ENCODE measurements at places on chromosomes 6 and 20.

GRCh38 chr6:5213836-5214235 is 46.9 kb downstream of the LYRM4 start:
- DNase-seq = peak; percentile 27

GRCh38 chr20:56582542-56582941 is 46.6 kb upstream of the TFAP2C start:
- no peak for DNase-seq

DNA sequence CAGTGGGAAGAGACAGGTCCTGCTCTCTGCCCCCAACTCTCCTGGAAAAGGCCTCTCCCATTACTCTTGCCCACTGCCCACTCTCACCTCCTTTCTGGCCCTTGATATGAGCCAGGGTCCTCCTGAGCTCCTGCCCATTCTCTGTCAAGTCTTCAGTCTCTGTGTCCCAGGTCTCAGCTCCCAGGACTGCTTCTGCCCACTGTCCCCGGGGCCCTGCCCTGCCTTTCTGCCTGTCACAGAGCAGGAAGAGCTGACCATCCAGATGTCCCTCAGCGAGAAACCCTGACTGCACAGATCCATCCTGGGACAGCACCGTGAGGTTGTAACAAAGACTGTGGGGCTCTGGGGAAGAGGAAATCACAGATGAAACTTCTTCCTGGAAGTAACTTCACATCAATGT is 22.2 kb downstream of the HLA-F start:
- DNase-seq = no peak

GRCh38 chr6:51182827-51183226 is 364.2 kb downstream of the TFAP2B start:
- no peak for DNase-seq

GRCh38 chr6:168662301-168662936 is 221.4 kb downstream of the SMOC2 start:
- DNase-seq = no peak

- no peak for DNase-seq
Measured at GRCh38 chr6:154891901-154892300, 103.2 kb upstream of the TIAM2 start.

DNA sequence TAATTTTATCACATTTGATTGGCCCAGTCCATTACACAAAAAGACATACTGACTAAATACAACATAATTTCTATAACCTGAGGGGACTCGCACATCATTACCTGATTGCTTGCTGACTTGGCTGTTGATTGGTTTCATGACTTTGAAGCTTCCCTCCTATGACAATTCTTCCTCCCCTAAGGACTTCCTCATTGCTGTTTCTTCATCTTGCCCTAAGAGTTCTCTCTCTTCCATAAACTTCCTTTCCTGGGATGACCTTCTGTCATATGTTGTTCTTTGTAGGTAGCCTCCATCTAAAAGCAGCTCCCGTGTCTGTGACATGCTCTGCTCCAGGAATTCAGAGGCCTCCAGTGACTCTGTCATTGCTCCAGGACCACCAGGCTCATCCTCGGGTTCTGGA is 22.6 kb downstream of the RSPH3 start:
- no peak for DNase-seq

DNA sequence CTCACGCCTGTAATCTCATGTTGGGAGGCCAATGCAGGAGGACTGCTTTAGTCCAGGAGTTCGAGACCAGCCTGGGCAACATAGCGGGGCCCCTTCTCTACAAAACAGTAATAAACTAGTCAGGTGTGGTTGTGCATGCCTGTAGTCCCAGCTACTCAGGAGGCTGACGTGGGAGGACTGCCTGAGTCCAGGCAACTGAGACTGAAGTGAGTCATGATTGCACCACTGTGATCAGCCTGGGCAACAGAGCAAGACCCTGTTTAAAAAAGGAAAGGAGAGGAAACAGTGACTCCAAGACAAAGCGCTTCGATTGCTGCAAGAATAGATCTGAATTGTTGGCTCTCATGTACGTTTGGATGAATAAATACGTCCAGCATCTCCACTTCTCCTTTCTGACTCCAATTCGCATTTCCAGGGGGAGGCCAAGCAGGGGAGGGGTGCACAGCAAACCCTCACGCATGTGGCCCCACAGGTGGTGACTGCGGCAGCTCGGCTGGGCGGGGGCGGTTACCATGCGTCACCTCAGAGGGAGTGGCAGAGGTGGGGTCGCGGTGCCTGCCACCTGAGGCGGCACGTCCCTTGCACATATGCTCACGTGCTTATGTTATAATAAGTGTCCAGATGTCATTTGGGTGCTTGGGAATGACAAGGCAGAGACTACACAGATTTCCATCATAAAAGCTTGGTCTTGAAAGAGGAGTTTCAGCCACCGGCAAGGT is 95.1 kb upstream of the MPC1 start:
- no peak for DNase-seq

DNA sequence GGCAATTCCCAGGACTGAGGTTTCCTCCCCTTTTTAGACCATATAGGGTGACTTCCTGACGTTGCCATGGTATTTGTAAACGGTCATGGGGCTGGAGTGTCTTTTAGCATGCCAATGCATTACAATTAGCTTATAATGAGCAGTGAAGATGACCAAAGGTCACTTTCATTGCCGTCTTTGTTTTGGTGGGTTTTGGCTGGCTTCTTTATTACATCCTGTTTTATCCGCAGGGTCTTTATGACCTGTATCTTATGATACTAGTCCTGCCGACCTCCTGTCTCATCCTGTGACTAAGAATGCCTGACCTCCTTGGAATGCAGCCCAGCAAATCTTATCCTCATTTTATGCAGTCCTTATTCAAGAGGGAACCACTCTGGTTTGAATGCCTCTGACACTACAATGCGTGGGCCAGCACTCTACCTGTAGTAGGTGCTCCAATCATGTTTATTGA is 190.1 kb downstream of the KCNQ5 start:
- no peak for DNase-seq

DNA sequence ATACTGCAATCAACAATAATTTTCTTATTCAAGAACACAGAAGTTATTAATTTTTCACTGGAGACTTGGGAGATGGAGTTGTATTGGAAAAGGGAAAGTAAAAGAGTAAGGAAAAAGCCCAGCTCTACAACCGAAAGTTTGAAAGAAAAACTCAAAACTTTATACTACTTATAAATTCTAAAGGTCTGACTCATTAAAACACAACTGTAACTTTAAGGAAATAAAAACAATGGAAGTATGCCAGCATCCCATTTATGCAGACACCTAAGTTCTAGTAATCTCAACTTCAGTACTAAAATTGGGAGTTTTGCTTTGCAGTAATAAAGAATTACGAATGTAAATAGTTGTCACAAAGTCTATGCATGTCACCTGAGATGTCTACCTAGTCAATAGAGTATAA is 80.6 kb downstream of the IRAK1BP1 start:
- DNase-seq = peak; percentile 18

DNA sequence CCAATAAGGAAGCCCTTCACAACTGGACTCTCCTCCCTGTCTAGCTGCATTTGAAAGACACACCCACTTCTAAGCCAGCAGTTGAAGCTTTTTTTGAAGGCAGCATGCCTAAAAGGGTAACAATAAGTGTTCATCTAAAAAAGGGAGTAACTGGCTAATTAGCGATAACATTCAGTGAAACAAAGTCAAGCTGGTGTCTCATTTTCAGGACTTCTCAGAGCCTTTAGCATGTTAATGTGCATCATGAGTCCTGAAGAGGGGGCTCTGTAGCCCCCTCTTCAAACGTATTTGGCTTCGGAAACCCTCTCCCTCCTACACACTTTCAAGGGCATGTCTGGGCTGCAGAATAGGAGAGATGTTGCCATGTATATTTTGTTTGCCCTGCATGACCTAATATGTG is 28.1 kb downstream of the SLC22A23 start:
- no peak for DNase-seq

GRCh38 chr6:160949531-160949930 is 42.0 kb upstream of the MAP3K4 start:
- DNase-seq = no peak

DNA sequence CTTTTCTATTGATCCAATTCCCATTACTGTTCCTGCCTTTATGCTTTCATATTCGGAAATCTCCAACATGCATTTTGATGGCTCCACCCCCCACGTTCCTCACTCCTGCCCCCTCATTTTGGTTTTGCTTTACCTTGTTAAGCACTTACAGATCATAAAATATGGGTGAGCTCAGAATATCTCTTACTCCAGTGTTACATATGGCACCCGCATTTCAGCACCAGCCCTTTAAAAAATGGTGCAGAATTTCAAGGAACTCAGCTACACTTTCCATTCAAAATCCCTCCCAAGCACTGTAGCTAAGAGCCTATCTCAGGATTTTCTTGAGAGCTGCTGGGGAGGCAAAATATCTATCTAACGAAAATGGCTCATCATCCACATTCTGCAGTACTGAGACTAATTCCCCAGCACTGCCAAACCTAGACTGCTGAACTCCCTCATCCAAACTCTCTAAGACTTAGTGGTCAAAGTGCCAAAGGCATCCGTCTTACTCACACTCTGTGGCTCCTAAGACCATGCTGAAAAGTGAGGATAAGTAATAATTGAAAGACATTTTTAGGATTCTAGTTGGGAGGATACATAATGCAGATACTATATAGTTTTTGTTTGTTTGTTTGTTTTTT is 7.8 kb downstream of the SGK1 start:
- DNase-seq = no peak

- DNase-seq = no peak
Measured at GRCh38 chr6:133967347-133967746, 14.3 kb downstream of the TBPL1 start.

- DNase-seq = no peak
Measured at GRCh38 chr6:38846844-38847243, 131.7 kb downstream of the DNAH8 start.

DNA sequence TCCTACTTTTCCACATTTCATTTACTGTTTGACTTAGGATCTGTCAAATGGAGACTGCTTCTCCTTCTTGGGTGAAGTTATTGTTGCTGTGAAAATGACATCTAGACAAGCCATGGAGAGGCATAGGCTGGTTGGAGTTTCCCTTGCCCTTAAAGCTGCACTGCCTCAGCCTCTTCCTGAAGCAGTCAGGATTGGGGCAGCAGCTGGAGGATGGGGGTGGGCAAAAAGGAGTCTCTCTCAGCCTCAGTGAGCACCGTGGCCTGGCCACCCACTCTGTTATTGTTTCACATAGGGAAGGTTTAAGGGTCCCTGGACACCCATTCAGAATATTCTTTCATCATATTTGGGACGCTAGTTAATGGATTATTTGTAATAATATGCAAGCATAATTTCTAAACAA is 7.7 kb upstream of the ZBTB24 start:
- no peak for DNase-seq

- DNase-seq = no peak
Measured at GRCh38 chr20:35601990-35602389, 13.6 kb upstream of the SPAG4 start.

GRCh38 chr6:167793421-167793820 is 33.3 kb upstream of the AFDN start:
- DNase-seq = no peak

All from AG04450 (cell line).